ENCODE measurements at places on chromosomes 16 and 17.
A peak's percentile ranks its signal among the peaks of the same experiment; 100 is the strongest.

DNA sequence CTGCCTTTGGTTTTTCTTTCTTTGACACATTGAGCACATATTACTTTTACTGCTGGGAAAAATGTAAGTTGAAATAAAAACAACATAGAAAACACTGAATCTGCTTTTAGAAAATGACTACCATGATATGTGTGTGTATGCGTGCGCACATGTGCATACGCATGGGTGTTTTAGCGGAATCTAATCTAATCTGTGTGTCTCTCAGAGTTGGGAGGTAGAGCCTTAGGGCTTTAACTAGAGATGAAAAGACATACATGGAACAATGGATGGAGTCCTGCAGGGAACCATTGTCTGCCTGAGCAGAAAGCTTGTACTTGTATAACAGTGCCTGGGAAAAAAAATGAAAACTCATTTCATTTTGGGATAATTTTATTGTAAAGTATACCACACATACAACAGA is 12.4 kb downstream of the SLFN5 start:
- DNase-seq, result no peak

- DNase-seq, result no peak
Measured at GRCh38 chr16:7025616-7026190, 306.9 kb upstream of the RBFOX1 start.

DNA sequence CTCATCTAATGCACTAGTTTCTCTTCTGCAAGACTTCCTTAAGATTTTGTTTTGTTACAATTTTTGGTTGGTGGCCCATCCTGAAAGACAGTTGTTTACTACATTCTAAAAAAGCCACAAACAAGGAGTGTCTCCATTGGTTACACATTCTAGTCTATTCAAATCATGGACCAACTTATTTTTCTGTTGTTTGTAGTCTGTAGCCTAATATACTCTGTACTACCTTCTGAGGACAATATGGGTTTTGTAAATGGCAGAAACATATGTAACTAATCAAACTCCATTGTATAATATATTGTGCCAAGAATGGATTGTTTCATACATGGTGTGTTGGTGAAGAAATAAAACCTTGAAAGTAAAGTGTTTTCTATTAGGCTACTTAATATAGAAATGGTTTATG is 79.5 kb upstream of the DHX40 start:
- DNase-seq, result no peak

DNA sequence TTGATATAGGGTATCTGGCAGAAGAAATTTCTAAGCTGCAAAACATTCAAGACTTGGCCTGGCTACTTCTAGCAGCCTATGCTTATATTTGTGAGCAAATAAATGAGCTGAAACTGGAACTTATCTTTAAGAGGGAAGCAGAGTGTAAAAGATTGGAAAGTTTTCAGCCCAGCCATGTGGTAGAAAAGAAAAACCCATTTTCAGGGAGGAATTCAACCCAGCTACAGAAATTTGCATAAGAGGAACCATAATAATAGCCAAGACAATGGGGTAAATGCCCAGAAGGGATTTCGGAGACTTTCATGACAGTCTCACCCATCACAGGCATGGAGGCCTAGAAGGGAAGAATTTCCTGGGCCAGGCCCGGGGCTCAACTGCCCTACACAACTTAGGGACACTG is 31.7 kb downstream of the RNF112 start:
- no peak for DNase-seq

DNA sequence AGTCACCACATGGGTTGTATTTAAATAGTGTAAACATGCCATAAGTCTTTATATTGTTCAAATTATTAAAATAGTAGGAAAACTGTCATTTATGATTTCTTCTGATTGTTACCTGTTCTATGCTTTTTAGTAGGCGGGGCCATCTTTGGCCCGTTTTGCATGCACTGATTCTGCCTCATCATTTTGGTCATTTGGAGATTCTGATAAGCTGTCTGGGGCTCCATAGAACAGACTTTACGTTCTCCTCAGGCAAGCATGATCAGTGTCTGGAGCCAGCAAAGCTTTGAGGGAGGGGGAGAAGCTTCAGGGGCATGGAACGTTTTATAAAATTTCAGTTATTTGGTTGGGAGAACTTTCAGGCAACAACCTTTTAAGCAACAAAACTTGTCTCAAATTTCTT is 8.8 kb downstream of the NDEL1 start:
- DNase-seq, result no peak

- DNase-seq, result peak; percentile 36
Measured at GRCh38 chr16:85114909-85115567, 2.8 kb upstream of the CIBAR2 start.

DNA sequence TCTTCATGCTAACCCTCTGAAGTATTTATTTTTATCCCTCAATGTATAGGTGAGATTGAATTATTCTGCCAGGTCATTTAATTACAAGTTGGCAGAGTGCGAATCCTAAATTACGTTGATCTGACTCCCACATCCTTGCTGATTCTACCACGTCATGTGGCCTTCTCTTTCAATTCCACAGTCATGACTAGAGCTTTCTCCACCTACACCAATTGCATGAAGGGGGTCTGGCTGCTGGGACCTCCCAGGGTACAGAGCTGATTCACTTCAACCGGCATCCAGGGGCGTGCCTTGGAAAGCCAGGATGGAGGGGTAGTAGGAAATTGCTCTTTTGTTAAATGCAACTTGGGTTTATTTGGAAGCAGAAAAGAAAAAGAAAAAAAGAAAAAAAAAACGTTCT is 41.1 kb upstream of the CDH13 start:
- no peak for DNase-seq

DNA sequence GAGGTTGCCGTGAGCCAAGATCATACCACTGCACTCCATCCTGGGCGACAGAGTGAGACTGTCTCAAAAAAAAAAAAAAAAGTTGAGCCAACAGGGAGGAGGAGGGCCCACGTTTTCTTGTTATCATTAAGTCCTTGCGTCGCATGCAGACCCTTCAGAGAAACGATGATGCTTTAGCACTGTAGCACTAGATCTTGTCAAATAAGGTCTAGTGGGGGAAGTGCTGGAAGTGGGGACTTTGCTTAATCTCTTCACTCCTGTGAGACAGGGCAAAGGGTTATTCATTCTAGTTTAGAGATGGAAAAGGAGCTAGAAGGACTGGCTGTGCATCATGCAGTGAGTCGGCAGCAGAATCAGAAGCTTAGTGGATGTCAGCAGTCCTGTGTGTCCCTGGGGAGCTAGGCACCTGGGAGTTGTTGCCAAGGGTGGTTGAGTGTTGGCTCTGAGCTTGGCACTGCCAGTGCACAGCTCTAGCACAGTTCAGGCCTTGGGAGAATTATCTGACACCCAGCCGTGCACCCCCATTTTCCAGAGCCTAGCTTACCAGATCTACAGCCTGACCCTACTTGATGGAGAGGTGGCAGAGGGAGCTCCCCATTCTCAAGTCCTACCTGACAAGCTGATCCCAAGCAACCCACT is 33.4 kb upstream of the TBX2 start:
- DNase-seq, result no peak

- no peak for DNase-seq
Measured at GRCh38 chr16:88009563-88010342, 58.5 kb downstream of the BANP start.

All from DMS 273 treated with DMSO at 0.1 percent for 48 hours (cell line).